Stimulated activated naive CD8-positive, alpha-beta T cell treated with anti-CD3 and anti-CD28 coated beads, Interleukin-15, Interleukin-2, amounts not matched to agents 100 U/mL and 50 U/mL, for 24 hours (primary cell): ENCODE measurements at places on chromosomes 6 and 20.
A peak's percentile ranks its signal among the peaks of the same experiment; 100 is the strongest.

- DNase-seq: no peak
Measured at GRCh38 chr6:134967711-134968110, 17.8 kb upstream of the ALDH8A1 start.

- no peak for DNase-seq
Measured at GRCh38 chr6:52360601-52361413, 1.1 kb upstream of the PAQR8 start.

DNA sequence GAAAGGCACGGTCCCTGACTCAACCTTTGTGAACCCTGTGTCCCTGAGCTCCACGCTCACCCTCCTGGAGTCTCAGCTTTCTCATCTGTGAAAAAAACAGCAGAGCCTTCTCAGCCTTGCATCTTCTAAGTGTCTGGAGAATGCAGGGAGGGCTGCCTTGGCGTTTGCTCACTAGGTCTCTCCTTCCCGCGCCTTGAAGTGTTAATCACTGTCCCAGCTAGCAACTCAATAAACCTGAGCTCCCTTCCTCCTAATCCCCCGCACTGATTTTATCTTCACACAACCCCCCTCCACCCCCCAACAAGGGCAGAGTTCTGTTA lies 34.9 kb upstream of the FOXC1 start:
- DNase-seq: no peak

DNA sequence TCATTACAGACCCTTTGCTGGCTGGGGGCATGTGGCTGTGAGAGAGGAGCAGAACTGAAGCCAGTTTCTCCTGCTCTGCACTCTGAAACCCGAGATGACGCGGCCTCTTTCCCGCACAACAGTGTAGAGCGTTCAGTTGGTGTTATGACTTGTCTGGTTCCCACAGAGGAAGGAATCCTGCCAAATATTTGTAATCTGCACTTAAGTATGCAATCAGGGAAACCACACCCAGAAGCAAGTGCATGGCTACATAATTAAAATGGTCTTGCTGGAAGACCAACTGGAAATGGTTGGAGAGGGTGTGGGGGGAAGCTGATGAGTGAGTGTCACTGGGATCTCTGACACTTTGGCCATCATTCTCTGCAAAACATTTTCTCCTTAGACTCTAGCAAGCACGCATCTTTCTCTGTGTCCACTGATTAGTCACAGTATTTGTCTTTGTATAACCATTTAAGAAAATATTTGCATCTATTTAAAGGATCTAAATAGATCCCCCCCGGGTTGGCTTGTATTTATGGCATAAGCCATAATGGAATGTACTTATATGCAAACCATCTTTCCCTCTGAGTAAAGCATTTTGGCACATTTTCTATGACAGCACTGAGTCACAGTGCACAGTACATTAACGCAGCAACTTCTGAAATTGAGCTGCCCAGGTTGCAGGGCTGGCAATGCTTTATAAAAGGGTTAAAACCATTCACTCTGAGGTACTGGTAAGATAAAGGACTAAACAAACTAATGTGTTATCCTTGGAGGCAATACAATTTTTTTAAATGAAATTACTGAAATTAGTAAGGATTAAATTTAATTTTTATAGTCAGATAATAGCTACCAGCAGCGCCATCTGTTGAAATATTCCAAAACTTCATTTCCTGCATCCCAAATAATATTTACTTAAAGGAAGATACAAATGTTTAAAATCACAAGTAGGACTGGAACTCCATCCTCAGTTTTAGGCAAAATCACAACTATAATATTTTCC lies 76.7 kb downstream of the FOXC1 start:
- no peak for DNase-seq

DNA sequence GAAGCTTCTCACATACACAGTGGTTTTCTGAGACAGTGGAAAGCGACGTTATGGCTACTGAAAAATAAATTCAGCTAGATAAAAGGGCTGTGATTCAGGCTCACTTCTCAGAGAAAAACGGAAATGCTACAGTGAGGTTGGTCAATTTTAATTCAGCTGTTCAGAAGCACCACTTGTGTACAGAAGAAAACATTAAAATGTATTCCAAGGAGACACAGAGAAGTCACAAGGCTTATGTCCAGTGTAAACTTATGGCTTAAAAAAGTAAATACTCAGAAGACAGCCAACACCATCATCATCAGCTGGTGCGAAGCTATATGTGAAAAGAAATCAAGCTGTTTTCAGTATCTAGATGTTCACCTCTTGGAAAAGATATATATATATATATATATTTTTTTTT lies 68.6 kb downstream of the ABHD12 start:
- no peak for DNase-seq

DNA sequence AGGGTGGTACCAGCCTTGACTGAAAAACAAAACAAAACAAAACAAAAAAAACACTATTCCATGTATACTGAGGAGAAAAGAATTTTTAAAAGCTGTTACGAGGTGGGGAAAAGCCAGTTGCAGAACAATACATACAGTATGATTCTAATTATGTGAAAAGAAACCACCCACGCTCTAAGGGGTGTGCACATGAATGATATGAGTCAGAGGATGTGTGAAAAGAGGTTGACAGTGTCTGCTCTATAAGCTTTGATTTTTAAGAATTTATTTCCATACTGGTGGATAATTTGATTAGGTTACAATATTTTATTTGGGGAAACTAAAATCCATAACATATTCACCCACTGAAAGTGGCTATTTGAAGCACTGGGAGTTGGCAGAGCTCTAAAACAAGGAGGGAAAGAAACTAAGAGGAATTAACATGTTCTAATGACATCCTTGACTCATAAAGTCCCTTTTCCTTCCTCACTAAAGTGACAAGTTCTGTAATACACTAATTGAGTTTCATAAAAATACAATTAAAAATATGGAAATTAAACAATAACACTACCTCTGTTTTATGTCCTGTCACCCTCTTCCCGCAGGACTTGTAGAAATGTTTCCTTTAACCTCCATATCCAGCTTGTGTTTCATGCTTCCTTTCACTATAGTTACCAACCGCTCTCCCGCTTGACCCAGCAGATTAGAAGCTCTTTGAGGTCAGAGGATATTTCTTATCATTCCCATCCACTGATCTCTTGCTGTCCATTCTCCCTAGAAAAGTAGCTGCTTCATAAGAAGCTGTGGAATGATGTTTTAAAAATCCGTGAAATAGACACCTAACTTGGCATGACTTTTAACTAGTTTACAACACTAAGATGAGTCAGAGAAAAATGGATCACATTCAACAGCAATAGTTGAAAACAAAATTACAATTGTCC lies 118.6 kb upstream of the CCDC28A start:
- DNase-seq: peak; percentile 15

DNA sequence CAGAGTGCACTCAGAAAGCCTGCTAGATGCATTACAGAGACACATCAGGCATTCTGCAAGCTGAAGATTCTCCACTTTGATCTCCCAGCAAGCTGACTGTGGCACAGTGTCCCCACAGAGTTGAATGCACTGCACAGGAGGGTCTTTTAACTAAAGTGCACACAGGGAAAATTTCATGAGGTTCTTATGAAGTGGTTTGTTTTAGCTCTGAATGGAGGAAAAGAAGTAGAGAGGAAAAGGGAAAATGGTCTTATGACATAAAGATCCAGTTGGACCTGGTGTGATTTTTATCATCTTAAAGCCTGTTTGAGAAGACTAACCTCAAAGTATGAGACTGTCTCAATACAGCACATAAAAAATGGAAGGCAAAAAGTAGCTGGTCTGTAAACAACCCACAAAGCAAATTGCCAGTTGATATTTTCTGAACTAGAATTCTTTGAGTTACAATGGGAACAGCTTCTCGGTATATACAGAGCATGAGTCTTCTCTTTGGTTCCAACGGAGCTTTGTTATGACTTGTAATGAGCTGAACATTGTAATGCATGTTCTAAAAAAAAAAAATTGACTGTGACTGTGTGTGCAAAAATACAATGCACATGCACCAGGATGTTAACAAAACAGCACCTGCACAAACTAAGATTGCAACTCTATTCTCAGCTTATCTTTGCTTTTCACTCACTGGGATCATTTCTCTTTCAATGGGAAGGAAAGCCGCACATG lies 383.0 kb upstream of the ID4 start:
- no peak for DNase-seq

- no peak for DNase-seq
Measured at GRCh38 chr6:47168180-47168579, 126.0 kb upstream of the ADGRF1 start.

- DNase-seq: no peak
Measured at GRCh38 chr6:170554796-170555137, 598 bp downstream of the TBP start.

DNA sequence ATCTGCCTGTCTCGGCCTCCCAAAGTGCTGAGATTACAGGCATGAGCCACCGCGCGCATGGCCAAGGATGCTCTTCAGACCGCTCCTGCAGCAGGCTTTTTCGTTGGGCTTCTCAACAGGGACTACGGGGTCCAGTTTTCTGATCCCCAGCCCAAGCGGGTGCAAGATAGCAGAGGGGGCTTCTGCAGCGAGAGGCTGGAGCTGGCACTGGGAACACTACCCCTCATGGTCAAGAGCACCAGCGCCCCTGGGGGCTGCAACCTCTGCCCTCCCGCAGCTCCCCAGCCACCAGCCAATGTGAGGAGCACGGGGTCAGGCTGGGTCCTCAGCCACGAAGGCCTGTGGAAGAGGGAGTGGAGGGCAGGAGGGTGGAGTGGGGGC lies 6.0 kb downstream of the CTSZ start:
- no peak for DNase-seq

- DNase-seq: no peak
Measured at GRCh38 chr6:2719093-2719455, 31.6 kb downstream of the MYLK4 start.

DNA sequence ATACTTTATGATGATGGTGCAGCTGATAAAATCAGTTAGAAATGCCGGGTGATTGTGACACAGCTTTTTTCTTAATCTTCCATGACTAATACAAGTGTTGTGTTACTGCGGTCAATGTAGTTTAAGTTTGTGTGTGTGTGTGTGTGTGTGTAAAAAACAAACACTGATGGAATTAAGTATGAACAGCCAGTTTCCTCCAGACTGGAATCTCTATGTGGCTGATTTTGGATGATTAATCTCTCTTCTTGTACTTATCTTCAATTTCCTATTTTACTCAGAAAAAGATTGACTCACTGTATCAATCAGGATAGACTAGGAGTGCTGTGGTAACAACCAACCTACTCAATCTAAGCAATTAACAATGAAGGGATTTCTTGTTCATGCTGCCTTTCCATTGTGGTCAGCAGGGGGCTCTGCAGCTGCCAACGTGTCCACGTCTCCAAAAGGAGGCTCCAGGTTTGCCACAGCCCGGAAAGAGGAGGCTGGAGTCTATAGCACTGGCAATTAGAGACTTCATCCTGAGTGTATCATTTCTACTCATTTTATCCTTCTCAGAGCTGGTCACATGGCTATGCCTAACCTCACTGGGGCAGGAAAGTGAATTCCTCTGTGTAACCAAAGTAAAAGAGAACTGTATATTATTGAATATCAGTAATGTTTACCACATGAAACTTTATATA lies 107.7 kb downstream of the CD109 start:
- peak; percentile 7 for DNase-seq

DNA sequence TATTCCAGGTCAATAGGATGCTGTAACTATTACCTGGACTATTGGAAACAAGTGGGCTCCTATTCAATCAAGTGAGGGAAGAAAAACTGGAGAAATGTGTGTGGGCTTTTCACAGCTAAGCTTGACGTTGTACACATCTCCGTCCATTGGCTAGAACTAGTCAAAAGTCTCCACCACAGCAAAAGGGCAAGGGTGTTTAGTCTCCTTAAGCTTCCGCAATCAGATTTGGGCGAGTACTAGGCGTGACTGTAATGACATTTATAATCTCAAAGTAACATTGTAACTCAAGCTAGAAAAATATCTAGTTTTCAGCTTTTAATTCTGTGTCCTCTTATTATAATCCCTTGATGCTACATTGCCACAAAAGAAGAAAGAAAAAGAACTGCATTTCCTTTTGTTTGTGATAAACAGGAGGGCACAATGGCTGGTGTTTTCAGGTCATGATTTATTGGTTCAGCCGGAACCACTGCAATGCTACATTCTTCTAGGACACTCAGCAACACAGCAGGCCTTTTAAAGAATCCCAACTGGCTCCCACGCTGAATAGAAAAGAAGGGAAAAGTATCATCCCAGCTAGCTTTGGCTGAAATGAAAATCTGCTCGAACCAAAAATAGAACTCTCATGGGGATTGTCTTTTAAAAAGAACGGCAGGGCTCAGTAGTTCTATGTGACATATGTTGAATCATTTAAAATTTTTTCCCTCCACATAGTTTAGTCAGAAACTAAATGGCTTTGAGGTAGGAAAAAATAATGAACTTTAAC lies 387.7 kb downstream of the BTBD3 start:
- DNase-seq: no peak

GRCh38 chr20:42857446-42857845 lies 332.3 kb downstream of the PTPRT start:
- no peak for DNase-seq

GRCh38 chr6:149153693-149154092 lies 163.8 kb upstream of the TAB2 start:
- DNase-seq: no peak

DNA sequence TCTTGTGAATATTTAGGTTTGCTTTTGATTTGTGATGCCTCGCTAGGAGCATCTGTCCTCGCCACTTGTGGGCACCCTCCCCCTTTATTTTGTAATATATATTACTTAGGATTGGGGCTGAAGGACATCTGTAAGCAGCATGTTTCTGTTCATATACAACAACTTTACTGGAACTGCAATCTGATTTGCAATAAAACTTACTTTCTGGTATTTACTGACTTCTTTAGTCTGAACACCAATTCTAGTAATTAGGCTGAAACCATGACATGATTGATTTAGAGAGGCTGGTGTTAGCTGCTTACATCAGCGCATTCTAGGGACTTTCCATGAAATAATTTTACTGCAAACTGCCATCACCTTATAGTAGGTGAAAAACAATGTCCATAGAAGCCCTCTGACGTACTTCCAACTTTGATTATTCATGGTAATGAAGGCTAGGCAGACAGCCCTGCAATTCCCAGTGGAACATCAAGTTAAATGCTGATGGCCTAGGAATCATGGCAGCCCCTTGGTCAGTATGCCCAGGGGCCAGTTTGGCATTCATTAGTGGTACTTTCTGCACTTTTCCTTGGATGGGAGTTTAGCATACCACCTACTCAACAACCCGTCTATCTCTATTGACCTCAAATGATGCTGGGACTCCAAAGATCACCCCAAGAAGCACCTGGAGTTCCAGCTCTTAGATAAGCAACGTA lies 132.9 kb upstream of the MCHR2 start:
- DNase-seq: no peak

GRCh38 chr6:20811109-20811761 lies 277.0 kb downstream of the CDKAL1 start:
- peak; percentile 6 for DNase-seq

- no peak for DNase-seq
Measured at GRCh38 chr20:20780127-20780824, 67.8 kb upstream of the RALGAPA2 start.

- peak; percentile 21 for DNase-seq
Measured at GRCh38 chr20:37202267-37202943, 23.1 kb upstream of the MROH8 start.
